ENCODE measurements at places on chromosomes 1 and 21.

- DNase-seq, result no peak
Observed at GRCh38 chr1:32892368-32893197, 6.3 kb downstream of the HPCA start.

DNA sequence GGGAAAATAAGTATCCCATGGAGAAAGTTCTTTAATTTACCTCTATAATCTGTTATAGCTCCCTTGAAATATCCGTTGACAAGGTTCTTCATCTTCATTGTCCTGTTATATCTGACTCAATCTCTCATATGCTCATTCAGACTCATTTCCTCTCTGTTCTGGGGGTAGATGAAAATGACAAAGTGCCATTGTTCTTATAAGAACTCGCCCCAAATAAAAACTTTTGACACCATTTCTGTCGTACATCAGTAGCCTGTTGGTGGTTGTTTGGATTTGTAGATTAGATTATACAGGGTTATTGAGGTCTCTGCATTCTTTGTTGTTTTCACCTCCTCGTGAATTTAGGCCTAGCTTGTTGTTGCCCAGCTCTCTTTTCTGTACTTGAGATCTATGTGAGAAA is 55.2 kb upstream of the IPO9 start:
- no peak for DNase-seq

DNA sequence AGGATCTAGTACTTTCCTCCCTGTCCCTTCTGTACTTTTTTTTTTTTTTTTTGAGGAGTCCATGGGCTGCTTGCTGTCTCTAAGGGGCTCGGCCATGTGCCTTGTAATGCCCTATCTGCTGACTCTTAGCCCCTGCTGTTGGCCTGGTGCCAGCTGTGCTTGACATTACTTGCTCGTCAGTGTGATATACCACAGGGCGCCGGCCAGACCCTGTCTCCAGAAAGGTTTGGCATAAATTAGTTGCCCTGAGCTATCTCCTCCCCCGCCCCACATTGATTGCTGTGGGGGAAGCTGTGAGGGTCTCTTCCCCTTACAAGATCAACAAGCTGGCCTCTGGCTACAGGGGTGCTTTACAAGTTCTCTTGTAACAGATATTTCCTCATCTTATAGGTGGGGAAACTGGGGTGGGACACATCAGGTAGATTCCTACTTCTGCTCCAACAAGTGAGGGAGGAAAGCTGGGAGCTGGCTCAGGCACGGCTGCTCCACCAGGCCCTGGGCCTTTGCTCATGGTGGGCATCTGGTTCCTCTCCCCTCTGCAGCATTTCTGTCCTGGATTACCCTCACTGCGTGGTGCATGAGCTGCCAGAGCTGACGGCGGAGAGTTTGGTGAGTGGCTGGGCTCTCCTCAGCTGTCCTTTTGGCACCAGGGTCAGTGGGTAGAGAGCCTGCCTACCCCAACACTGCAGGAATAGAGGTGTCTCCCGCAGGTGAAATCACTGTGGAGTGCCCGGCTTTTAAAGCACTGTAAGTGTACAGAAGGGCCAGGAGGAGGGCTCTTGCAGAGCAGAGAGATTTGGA is 15.6 kb downstream of the STRIP1 start:
- DNase-seq, result no peak

GRCh38 chr1:229252228-229252984 is 18.5 kb upstream of the RAB4A start:
- DNase-seq, result no peak

DNA sequence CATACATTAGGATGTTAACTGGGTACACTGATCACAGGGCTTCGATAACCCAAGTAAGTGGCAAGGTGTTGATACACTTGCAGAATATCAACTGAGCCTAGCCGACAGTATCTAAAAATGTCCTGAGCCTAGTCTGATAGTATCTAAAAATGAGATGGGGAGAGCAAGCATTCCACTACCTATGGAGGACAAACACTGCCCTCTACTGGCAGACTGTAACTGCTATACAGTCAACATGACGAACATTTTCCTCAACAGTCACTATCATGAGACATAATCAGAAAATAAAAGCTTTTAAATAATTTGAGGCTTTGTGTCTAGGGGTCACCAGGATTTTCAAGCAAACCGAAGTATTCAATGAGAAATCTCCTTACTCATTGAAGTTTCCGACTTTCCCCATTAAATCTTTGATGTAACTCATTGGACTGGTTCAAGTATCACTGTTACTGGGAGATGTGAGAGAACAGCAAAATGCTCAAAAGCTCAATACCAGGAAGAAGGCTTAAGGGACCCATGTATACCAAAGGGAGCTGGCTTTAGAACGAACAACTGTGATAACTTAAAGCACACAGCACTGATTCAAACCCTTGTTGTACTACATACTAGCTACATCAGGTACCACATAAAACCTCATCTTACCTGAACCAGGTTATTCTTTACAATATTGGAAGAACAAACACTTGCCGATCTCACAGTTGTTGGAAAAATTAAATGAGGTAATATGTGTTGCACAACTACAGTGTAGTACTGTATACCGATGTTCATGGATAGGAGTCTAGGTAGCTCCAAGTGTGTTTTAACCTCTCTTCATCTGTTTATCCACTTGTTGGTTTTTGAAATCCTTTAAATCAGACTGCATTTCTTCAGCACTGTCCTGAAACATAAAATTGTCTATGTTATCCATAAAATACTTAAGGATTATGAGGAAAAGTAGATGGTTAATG is 31.1 kb upstream of the SLC45A3 start:
- DNase-seq, result peak; percentile 41

- DNase-seq, result no peak
Observed at GRCh38 chr1:24972221-24972914, 42.3 kb upstream of the RUNX3 start.

- no peak for DNase-seq
Observed at GRCh38 chr1:114102136-114102535, 51.5 kb downstream of the SYT6 start.

- no peak for DNase-seq
Observed at GRCh38 chr1:112929979-112930378, 26.0 kb downstream of the SLC16A1 start.

- DNase-seq, result no peak
Observed at GRCh38 chr21:46120301-46121285, 22.7 kb downstream of the COL6A2 start.

DNA sequence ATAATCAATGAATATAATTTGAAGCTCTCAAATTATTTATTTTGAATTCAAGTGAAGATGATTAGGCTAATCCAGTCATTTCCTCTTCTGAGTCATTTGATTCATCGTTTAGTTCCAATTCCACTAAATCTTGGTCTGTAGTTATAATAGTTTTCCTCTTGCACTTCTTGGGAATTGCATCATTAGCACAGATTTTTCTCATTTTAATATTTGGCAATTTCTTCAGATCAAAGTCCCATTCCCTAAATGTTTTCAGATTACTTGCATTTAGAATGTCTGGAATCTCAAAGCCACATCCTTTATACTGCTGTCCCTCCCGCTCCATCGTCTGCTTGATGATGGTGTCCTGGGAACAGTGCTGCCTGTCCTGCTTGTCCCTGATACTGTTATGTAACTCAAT is 43.5 kb downstream of the MAST2 start:
- no peak for DNase-seq

DNA sequence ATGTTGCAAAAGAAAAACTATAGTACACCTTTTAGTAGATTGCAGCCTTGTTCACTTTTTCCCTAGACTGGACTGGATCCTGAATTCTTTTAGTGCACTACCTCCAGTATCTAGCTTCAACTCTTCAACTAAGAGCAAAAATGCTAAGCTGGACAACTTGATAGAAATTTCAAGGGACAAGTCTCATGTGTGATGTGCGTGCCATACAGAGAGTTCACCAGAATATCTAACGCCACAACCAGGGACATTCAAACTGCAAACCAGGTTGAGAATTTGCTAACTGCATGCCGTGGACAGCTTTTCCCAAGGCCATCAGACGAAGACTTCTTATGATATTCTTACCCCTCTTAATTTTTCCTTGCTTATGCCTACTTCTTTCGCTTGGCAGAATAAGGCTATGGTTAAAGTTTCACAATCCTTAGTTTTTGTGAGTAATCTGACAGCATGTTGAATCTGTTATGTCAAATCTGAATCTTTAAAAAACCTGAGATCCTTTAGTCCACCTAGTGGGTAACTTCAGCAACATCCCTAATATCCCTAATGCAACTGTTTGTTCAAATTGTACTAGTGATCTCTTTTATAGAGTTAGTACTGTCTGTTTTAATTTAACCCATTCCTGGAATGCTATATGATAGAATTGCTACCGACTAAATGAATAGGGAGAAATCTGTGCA is 66.4 kb downstream of the DDAH1 start:
- no peak for DNase-seq
